ENCODE measurements at places on chromosomes 6 and 20.

GRCh38 chr6:122853259-122853995, 64.4 kb downstream of the SMPDL3A start:
- no peak for DNase-seq

- DNase-seq, result no peak
Observed at GRCh38 chr6:133945158-133945557, 7.9 kb upstream of the TBPL1 start.

DNA sequence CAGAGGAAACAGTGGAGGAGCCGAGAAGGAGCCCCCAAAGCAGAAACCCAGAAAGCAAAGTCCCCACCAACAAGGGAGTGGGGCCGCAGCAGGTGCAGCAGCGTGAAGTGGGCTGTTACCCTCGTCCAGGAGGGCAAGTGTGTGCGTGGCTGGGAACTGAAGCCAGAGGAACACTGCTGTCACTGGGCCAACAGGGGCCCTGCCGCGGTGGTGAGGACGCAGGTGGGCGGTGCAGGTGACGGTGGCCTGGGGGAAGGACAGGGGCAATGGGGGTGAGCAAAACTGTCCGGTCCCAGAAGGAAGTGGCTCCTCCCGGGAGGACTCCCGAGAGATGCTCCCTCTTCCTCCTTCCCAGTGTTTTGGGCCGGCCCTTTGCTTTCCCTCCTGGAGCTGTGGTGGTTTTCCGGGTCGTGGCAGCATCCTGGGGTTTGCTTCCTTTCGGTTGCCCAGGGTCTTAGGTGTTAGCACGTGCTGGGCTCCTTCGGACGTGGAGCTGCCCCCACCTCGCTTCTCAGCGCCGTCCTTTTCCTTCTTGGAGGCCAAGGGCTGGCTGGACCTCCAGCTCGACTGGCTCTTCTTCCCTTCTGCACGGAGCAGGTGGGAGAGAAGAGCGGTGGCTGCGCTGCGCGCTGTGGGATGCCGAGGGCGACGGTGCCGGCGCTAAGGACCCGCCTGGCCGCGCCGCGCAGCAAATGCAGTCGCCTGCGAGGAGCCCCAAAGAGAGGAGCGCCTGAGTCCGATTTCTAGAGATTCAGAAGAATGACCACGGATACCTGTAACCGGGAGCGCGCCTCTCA, 62.7 kb upstream of the SLC2A12 start:
- no peak for DNase-seq

- no peak for DNase-seq
Observed at GRCh38 chr6:34305982-34306708, 57.3 kb upstream of the SMIM29 start.

DNA sequence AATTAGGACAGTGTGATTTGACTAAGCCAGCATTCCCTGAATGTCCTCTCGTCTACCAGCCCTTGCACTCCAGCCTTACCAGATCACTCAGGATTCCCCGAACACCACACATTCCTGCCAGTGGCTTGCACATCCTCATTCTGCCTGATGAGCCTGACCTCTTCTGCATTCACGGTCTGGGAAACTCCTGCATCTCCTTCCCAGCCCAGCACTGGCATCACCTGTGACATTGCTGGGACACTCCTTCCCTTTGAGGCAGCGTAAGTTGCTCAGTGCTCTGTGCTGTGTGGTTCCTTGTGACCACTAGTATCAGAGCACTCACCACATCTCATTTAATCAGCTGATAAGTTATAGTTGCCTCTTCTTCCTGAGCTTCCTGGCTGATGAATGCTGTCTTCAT, 17.3 kb downstream of the NCOA7 start:
- no peak for DNase-seq

DNA sequence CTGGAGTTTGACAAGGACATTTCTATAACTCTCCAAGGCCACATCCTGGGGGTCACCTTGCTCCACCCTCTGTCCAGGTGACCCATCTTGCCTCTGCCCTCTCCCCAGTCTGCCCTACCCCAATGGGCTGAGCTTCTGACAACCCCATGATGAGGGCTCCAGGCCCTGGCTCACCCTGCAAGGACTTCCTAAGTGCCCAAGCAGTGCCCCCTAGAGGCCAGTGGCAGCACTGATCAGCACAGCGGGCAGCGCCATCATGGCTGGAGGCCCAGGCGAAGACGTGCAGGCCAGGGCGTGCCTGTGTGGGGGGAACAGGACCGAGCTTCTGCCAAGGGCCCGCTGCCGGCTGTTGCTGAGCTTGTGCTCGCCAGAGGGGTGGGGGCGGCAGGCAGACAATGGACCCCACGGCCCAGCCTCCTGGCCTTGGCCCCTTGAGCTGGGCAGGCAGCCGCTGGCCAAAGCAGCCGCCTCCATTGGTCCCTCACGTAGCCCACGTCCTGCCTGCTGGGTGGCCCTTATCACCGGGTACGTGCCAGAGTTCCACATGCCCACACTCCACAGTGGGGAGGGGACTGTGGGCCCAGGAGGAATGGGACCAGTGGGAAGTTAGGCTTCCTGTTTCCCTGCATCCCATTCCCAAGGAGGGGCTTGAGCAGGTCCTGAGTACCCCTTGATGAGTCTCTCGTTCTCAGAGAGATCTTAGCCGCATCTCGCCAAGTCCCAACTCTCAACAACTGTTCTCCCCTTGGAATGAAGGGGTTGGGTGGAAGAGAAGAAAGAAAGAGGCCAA, 64.3 kb downstream of the MRPL14 start:
- DNase-seq, result peak; percentile 73

DNA sequence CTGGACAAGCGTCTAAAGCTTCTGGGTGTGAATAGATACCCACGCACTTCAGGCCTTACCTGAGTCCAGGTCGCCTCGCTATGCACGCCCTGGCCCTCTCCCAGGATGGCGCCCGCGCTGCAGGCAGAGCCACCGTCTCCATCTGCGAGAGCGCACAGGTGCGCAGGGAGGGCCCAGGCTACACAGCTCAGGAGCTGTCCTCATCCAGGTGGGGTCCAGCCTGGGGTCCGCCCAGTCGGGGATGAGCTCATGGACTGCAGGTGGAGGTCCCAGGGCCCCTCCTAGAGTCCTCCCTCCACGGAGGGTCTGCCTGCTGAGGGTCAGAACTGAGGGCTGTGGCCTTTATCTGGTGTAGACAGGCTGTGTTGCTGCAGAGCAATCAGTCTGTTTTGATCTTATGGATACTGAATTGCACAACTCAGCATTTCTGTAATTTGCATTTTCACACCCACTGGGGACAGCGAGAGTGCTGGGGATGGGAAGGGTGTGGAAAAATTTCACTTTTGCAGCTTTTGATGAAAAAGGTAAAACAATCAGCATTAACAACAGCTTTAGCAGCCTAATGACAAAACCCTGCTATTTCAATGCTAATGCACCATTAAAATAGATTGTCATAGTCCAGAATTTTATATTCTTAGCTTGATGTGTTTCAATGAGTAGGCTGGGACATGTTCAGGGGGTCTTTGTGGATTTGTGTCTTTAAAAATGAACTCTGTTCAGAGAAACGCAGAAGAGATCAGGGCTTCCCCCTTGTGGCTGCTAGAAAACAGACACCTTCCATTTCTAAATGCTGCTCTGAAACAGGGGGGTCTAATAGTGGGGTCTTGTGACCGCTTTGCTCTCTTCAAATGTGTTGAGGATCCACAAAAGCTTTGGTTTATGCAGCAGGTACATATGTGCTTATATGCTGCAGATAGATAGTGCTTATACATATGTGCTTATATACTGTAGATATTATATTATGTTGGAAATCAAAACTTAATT, 77.8 kb upstream of the PHACTR3 start:
- DNase-seq, result no peak

- DNase-seq, result peak; percentile 31
Observed at GRCh38 chr6:145731447-145731846, 3.9 kb downstream of the EPM2A start.

- no peak for DNase-seq
Observed at GRCh38 chr6:140069576-140069975, 695.1 kb upstream of the CITED2 start.

- no peak for DNase-seq
Observed at GRCh38 chr20:9838035-9838377, 870 bp downstream of the PAK5 start.

GRCh38 chr6:152952045-152952444, 30.8 kb downstream of the FBXO5 start:
- no peak for DNase-seq

- no peak for DNase-seq
Observed at GRCh38 chr6:44004625-44005506, 122.4 kb downstream of the MRPL14 start.

DNA sequence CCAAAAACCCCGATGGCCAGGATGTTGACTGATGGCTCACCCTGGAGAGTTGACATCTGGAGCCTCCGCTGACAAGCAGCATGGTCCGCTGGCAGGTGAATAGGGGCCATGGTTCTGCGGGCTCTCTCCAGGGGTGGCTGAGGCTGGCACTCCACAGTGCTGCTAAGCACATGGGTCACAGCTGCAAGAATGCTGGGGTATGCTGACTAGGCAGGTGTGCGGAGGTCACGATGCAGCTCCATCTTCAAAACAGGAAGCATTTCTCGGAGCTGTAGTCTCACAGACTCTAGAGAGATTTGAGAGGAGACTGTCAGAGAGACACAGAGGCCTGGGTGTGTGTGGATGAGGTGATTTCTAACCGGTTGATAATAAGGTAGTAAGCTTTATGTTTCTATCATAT, 341.6 kb downstream of the NRN1 start:
- no peak for DNase-seq

GRCh38 chr20:33311996-33312395, 29.0 kb downstream of the BPIFB1 start:
- DNase-seq, result no peak

- DNase-seq, result no peak
Observed at GRCh38 chr6:114762145-114762544, 419.3 kb upstream of the HS3ST5 start.

DNA sequence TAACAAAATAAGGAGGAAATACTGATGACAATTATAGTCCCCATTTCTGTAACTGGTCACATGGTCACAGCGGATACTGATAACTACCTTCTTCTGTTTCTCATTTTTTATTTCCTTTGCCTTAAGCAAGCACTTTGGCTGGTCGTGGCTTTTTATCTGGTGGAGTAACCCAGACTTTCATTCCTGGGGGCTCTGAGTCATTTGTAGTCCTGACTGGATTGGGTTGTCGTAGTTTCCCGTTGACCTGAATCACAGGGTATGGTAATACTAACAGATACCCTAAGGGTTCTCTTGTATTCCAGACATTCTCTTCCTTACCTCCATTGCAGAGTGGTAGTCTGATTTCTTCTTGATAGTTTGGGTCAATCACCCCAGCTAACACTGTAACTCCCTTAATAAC, 500.3 kb upstream of the ADGRB3 start:
- no peak for DNase-seq

- no peak for DNase-seq
Observed at GRCh38 chr6:8329562-8329961, 105.8 kb downstream of the SLC35B3 start.

DNA sequence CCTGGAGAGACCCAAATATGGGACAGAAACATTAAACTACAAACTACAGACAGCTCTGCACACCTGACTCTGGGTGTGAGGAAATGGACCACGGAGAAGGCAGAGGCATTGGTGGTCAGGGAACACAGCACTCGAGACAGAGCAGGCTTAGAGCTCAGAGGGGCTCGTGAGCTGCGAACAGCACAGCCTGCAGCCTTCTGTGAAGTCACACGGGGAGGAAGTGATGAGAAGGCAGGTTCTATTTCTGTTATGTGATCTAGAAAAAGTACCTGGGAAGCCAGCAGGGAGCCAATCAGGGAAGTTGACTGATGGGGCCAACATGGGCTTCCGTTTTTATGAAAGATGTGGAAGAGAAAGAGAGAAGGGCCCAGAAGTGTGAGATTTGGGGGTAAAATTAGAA, 88.9 kb upstream of the SNAP25 start:
- DNase-seq, result no peak

- no peak for DNase-seq
Observed at GRCh38 chr6:158476389-158476788, 83.5 kb upstream of the TMEM181 start.

GRCh38 chr6:21601932-21602390, 8.4 kb downstream of the SOX4 start:
- no peak for DNase-seq

GRCh38 chr6:4412488-4412887, 277.1 kb upstream of the ECI2 start:
- no peak for DNase-seq

- no peak for DNase-seq
Observed at GRCh38 chr20:24531631-24532419, 62.4 kb downstream of the SYNDIG1 start.

DNA sequence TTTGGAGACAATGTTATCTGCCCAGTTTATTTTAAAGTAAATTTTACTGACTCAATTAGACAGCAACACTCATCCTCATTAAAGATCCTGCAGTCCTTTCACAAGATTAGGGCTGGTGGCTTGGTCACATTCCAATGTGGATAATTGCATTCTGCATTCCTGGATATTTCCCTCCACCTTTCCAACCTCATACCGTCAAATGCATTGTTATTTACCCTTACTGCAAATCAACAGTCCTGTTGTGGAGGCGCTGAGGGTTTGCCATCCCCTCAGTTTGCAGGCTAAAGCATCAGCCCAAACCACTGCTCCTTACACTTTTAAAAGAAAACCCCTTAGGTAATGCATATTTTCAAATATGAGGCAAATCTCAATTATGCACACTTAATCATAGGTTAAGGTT, 5.4 kb downstream of the CITED2 start:
- DNase-seq, result no peak

DNA sequence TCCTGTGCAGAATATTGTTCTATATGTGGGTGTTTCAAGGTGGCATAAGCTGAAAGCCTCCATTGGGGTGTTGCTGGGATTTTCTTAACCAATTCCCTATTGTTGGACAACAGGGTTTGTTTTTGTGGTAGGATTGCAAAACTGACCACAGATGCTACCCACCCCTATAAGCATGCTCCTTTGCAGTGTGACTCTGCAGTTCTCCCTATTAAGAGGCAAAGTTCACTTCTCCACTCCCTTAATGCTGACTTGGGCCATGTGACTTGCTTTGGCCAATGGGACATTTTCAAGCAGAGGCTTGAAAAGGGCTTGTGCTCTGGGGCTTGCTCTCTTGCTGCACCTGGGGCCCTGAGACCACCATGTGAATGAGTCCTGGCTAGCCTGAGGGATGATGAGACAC, 8.5 kb upstream of the ANGPT4 start:
- no peak for DNase-seq

DNA sequence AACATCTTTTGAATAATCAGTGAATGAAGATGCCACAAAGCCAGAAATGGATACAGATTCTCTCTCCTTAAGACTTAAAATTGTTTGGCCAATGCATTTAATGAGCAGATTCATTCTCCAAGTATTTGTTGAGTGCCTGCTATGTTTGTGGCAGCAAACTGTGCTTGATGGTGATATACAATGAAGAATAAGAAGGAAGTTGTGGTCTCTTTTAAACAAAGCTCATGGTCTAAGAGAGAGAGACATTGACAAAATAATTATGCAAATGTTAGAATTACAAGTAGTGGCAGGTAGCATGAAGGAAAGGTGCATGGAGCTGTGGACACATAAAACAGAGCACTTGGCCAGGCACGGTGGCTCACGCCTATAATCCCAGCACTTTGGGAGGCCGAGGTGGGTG, 28.3 kb downstream of the NFATC2 start:
- DNase-seq, result no peak

DNA sequence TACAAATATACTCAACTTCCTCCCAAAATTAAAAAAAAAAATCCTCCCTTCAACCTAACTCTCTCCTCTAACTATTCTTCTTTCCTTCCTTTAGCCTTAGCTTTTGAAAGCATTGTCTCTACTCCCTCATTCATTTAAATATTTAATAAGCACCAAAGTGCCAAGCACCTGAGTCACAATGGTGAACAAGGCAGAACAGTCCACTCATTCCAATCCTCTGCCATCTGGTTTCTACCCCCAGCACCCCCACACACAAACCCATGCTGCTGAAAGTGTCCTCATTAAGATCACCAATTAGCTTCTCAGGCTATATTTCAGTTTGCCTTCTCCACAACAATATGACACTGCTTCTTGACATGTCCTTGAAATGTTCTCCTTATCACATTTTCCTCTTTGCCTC, 76.3 kb downstream of the DTNBP1 start:
- peak; percentile 22 for DNase-seq

Measured in activated T-cell treated with anti-CD3 and anti-CD28 coated beads, Interleukin-2, amount 50 U/mL, for 48 hours (primary cell).